Body of pancreas (tissue), 4 donors: ENCODE measurements at places on chromosomes 12 and 14. TPM values are rescaled to one million over a fixed set of nuclear protein-coding genes. Genes with fewer than 3 reads are reported as not detected.

DNA sequence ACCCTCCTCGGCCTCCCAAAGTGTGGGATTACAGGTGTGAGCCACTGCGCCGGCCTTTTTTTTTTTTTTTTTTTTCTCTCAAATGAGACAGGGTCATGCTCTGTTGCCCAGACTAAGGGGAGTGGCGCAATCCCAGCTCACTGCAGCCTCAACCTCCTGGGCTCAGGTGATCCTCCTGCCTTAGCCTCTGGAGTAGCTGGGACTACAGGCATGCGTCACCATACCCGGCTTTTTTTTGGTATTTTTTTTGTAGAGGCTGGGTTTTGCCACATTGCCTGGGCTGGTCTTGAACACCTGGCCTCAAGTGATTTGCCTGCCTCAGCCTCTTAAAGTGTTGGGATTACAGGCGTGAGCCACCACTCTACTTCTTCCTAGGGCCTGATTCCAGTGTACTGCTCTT, 18.7 kb downstream of the FUT8 start:
- no peak for DNase-seq

DNA sequence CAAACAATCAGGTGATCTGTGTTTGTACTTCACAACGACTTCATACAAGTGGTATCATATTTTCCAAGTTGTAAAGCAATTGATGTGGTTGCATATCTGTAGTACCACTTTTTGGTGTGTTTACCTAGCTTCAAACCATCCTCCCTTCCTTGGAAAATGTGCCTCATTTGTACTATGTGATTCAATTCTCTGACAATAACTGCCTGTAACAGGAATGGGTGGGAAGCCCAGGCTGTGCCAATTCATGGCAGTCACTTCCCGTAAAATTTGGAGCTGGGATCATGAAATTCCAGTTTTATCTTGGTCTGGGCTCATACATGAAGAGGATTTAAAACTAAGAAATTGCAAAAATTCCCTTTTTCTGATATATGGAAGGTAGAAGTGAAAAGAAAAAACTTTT, 250.1 kb downstream of the DIO2 start:
- DNase-seq: no peak

- no peak for DNase-seq
Measured at GRCh38 chr14:73457041-73457923, 1.1 kb downstream of the NUMB start.

DNA sequence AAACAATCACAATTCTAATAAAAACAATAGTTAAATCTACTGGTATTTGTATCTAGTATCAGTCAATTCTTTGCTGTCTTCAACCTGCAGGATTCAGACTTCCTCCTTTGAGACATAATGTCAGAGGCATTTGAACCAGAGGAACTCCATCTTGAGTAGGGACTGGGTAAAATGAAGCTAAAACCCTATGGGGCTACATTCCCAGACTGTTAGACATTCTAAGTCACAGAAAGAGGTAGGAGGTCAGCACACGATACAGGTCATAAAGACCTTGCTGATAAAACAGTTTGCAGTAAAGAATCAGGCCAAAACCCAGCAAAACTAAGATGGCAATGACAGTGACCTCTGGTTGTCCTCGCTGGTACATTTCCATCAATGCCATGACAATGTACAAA, 48.2 kb upstream of the MAP3K9 start:
- DNase-seq: no peak

DNA sequence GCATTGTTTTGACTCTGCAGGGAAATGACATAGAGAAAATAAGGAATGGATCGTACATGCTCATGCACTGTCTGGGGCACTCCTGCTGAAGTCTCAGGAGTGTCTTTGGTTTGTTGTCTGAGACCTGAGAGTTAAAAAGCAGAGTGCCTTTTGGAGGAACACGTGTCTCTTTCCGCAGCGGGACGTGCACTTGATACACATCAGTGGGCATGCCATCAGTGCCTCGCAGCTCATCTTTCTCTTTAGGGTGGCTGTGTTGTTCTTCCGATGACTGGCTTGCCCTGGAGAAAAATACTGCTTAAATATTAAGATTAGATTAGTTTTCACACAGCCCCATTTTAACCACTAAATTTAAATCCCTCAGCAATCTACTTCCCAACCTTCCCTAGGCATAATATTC, 835.9 kb downstream of the DIO2 start:
- DNase-seq: no peak

- no peak for DNase-seq
Measured at GRCh38 chr12:92431146-92431545, 271.6 kb upstream of the PLEKHG7 start.

DNA sequence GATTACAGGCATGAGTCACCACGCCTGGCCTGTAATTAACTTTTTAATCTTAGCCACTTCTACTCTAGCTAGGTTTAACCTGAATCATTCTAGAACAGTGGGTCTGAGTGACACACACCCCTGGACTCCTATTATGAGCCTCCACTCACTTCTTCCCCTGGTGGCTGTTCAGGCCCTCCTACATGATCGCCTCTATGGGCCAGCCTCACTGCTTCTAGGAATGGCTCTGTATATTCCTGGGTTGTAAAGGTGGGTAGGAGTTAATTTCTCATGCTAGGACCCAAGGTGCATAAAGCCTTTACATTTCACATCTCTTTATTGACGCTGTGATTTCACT, 8.0 kb upstream of the RNU6-8 start:
- no peak for DNase-seq

- no peak for DNase-seq
Measured at GRCh38 chr14:93049315-93049714, 66.4 kb downstream of the ITPK1 start.

GRCh38 chr12:53982648-53983567, 2.0 kb upstream of the HOXC10 start:
- no peak for DNase-seq

DNA sequence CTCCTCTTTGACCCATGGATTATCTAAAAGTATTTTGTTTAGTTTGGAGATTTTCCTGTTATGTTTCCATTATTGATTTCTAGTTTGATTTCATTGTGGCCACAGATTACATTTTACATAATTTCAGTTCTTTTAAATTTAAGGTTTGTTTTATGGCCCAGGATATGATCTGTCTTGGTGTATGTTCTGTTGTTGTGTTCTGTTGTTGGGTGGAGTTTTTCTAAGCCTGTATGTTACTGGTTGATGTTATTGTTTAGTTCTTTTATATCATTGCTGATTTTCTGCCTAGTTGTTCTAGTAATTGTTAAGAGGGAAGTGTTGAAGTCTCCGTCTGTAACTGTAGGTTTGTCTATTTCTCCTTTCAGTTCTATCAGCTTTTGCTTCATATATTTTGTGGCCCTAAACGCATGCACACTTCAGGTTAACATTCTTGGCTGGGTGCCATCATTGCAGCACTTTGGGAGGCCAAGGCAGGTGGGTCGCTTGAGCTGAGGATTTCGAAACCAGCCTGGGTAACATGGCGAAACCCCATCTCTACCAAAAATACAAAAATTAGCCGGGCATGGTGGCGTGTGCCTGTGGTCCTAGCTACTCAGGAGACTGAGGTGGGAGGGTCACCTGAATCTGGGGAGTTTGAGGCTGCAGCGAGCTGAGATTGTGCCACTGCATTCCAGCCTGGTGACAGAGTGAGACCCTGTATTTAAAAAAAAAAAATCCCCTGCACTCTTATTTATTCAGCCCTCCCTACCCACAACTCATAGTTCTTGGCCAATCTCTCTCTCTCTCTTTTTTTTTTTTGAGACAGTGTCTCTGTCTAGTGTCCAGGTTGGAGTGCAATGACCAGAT, 28.1 kb upstream of the CFL2 start:
- no peak for DNase-seq

A2M gene
- 102 TPM for total RNA-seq

CFAP54 gene
- total RNA-seq: 0.52 TPM
